ENCODE measurements at places on chromosomes 6 and 20.

- no peak for DNase-seq
Measured at GRCh38 chr20:61451953-61452352, 199.9 kb downstream of the CDH4 start.

- DNase-seq, result no peak
Measured at GRCh38 chr20:3077618-3078134, 6.3 kb downstream of the OXT start.

- no peak for DNase-seq
Measured at GRCh38 chr6:155472886-155473285, 17.2 kb upstream of the NOX3 start.

DNA sequence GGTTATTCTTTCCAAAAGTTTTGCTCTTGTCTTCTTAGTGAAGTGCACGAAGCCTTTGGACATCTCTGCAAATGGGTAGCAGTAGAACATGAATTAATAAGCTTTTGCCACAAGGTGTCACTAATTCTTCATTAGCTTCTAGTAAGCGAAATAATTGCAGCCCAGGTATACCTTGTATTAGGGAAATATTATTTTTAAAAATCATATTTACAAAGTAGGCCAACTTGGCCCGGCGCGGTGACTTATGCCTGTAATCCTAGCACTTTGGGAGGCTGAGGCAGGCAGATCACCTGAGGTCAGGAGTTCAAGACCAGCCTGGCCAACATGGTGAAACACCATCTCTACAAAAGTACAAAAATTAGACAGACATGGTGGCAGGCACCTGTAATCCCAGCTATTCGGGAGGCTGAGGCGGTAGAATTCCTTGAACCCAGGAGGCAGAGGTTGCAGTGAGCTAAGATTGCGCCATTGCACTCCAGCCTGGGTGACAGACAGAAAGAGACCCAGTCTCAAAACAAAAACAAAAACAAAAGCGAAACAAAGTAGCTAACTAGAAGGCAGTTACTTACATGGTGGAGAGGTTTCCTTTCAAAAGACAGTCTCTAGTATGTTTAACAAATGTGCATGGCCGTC lies 8.8 kb upstream of the RSPH3 start:
- no peak for DNase-seq

GRCh38 chr6:111119571-111120329 lies 32.4 kb downstream of the SLC16A10 start:
- no peak for DNase-seq

DNA sequence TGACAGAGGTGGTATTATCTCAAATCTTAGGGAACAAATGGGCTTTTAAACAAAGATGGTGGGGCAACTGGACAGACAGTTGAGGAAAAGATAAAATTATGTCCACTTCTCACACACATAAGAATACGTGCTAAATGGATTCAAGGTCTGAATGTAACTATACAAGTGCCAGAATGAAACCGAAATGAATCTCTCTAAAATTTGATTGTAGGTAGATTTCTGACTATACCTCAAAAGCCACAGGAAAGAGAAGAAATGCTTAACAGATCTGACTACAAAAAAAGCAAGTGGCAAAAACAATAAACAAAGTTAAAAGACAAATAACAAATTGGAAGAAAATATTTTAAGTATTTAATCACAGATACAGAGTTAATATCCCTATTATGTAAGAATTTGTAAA lies 182.7 kb upstream of the OLIG3 start:
- no peak for DNase-seq

- no peak for DNase-seq
Measured at GRCh38 chr20:18395544-18395943, 71.3 kb downstream of the DZANK1 start.

GRCh38 chr20:36969478-36970186 lies 18.1 kb upstream of the SAMHD1 start:
- DNase-seq, result no peak

DNA sequence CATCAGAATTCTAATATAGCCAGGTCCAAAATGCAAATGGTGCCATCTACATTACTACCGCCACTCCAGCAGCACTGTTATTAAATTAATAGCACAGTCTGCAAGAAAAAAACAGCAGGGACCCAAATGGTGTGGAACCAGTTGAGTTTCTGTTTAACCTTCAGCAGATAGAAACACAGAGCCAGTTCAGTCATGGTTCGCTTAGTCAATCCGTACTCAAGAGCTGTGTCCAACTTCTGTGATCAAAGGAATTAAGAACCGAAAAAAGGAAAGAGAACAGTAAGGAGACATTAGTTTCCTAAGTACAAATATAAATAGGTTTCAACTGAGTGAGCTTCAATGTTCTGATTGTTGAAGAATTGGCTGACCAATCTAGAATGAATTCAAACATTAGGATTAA lies 107.7 kb downstream of the TRDN start:
- DNase-seq, result no peak

GRCh38 chr6:148494226-148494625 lies 151.6 kb downstream of the SASH1 start:
- no peak for DNase-seq

DNA sequence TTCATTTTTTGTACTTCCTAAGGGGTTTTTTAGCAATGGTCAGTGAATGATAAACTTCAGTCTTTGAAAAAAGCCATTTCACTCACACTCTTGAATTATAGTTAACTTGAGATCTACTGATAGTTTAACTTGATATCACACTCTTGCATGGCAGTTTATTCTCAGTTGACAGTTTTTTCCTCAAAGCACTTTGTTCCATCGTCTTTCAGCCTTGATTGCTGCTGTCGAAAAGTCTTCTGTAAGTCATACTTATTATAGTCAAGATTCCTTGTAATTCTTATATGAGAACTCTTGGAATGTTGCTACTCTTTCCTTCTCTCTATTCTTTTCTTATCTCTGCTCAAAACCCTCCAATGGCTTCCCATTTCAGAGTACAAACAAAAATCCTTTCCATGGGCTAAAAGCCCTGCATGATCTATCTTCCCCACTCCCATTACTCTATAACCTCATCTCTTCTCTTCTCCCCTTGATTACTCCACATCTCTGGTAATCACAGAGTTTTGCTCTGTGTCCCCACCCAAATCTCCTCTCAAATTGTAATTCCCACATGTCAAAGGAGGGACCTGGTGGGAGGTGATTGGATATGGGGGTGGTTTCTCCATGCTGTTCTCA lies 31.2 kb downstream of the ZHX3 start:
- DNase-seq, result no peak

DNA sequence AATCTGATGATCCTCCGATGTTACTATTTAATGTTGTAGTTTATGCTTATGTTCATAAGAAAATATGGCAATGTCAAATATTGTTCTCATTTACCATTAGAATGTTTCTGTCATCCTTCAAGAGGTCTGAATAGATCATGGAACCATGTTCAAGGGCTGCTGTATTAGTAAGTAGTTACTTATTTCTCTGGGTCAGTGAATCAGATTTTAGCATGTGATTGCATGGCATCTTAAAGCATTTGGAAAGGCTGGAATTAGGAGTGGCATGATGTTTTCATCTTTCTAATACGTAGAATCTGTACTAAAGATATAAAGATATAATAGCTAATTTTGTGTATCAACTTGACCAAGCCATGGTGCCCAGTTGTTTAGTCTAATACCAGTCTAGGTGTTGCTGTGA lies 40.5 kb upstream of the NKX2-4 start:
- no peak for DNase-seq

DNA sequence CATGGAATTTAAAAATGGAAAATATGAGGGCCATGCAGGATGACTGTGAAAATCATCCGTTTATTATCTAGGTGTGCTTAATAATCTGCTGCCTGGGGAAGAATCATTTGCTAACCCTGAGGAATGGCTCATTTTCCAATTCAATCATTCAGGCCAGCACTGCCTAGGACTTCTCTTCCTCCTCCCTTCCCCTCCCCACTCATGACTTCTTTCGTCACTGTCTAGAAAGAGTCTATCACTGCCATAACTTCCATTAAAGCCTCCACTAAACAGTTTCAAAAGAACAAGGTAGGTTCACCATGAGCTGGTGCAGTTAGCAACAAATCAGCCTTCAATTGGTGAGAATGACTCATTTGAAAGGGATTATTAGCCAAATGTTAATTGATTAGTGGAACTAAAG lies 43.9 kb downstream of the TSHZ2 start:
- DNase-seq, result no peak

DNA sequence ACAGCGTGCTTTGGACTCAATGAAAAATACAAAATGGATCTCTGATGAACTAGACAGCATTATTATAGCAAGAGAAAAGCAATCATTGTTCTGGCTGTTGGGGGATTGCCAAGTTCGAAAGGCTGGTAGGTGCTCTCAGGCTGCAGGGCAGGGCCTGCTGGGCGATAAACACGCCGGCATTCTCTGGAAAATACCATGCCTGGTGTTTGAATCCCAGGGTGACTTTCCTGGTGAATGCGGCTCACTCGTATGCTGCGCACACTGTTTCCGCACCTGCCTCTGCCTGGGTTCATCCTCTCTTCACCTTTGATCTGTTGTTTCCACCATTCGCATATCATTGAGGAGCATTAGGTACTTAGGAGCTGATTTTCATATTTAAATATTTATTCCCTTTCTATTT lies 37.4 kb downstream of the GCNT2 start:
- DNase-seq, result no peak

GRCh38 chr6:81734500-81735150 lies 17.9 kb downstream of the TENT5A start:
- no peak for DNase-seq

DNA sequence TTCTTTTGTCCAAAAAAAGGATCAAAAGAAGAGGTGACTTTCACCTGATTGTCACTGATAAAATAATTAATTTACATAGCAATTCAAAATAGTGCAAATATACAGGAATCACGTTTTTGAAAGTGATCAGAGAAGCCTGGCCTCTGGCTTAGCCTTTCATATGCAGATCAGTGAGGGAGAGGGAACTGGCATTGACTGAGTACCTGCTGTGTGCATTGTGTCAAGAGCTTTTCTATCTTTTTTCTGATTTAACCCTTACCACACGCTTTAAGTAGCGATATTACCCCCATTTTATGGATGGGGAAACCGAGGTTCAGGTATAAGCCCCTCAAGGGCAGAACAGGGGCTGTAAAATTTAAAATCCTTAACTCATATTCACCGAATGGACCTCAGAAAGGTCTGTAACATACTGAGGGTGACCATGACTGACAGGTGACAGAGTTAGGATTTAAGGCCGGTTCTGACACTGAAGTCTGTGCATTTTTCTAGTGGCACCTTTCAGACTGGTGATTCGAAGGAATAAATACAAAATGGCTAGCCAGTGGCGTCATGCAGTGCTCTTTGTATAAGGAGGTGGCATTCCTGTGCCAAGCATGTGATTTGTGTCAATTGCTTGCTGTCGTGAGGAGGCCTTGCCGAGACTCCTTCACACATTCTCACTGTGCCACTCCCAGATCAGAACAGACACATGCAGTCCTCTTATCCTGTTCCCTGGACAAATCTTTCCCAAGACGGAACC lies 310.2 kb downstream of the TSHZ2 start:
- no peak for DNase-seq

DNA sequence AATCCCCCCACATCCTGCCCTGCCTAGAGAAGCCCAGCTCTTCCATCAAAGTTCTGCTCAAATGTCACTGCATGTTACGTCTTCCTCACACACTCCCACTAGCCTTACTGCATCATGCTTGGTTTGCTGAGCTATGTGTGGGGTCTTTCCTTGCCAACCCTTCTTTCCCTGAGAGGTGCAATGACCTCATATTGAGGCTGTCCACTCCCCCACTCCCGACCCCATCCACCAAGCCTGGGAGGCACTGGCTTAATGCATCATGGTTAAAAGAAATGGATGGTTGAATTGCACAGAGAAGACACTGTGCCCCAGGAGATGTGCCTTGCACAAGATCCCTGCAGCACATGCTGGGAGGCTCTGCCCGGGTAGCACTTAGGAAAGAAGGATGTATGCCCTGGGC lies 7.7 kb upstream of the IRF4 start:
- no peak for DNase-seq

GRCh38 chr6:104943781-104944180 lies 13.1 kb upstream of the LIN28B start:
- DNase-seq, result no peak

DNA sequence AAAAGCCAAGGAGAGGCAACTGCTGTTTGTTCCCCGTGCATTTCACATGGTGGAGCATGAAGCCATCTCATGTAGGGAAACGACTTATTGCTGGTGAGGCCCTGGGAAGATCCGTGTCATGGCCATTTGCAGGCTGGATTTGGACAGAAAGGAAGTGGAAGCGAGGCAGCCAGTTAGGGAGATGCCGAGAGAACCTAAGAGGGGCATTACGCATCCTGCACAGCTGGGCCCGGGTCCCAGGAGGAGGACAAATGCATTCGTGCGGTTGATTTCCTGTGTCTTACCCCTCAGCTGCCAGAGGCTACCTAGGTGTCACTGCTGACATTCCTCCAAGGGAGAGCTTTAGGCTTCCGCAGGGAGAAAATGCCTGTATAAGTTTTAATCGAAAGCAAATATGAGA lies 316.2 kb upstream of the CDYL start:
- no peak for DNase-seq

DNA sequence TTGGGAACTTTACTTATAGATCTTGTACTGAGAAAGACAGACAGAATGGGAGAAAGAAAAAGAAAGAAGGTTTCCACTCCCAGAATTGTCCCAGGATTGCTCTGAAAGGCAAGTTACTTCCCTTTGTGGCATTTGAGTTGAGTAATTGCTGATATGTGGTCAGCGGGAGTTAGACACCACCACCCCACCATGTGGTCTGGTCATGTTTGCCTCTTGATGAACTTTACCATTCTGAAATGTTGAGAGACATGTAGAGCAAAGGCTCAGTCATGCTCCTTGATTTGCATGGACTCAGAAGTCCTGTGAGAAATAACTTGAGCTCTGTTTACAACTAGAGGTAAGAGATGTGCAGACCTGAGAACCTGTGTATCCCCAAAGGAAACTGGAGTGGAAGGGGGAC lies 17.1 kb downstream of the TCF21 start:
- no peak for DNase-seq

- DNase-seq, result no peak
Measured at GRCh38 chr6:123519189-123519505, 117.6 kb downstream of the TRDN start.

DNA sequence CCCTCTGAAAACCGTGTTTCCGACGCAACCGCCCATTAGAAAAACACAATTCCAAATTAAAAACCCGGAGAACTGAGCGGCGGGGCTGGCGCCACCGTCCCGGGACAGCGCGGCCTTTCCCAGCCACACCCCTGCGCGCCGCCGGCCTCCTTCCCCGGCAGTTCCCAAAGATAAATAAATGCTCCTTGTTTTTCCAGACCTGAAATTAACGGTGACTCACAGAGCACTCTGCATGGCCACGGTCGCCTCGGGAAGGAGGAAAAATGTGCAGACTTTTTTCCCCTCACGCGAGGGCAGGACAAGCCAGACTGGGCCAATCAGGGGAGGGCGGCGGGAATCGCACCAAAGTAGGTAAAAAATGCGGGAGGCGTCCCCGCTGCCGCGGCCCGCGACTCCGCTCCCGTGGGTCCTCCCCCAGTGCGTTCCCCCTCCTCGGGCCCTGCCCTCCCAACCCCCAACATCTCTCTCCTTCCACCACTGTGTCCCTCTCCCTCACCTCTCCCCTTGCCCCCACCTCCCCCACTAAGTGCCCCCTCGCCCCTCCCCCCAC lies 828 bp upstream of the DSTN start:
- DNase-seq, result no peak

DNA sequence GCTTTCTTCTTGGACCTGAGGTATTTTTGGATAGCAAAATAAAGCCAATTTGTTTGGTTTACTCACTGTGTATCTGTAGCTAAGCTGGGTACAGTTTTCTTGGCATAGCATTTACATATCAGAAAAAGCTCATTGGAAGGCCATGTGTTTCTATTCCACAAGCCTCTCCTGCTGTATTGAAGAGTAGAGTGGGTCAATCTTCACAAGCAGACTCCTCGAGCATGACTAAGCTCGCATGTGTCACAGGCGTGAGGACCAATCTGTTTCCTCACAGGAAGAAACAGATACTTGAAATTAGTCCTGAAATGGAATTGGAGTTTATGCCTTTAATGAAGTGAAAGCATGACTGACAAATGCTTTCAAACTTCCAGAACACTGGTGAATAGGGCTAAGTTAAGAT lies 1279.0 kb upstream of the MAP3K7 start:
- no peak for DNase-seq
